ENCODE measurements at places on chromosomes 1 and 21.

GRCh38 chr21:46424039-46424591 lies 34.6 kb upstream of the DIP2A start:
- no peak for DNase-seq

DNA sequence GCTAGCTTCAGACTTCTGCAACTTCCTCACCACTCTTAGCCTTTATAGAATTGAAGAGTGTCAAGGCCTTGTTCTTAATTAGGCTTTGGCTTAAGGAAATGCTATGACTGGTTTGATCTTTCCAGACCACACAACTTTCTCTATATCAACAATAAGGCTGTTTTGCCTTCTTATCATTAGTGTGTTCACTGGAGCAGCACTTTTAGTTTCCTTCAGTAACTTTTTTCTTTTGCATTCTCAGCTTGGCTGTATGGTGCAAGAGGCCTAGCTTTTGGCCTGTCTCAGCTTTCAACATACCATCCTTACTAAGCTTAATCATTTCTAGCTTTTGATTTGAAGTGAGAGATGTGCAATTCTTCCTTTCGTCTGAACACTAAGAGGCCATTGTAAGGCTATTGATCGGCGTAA lies 8.6 kb downstream of the PRKACB start:
- peak; percentile 70 for DNase-seq

DNA sequence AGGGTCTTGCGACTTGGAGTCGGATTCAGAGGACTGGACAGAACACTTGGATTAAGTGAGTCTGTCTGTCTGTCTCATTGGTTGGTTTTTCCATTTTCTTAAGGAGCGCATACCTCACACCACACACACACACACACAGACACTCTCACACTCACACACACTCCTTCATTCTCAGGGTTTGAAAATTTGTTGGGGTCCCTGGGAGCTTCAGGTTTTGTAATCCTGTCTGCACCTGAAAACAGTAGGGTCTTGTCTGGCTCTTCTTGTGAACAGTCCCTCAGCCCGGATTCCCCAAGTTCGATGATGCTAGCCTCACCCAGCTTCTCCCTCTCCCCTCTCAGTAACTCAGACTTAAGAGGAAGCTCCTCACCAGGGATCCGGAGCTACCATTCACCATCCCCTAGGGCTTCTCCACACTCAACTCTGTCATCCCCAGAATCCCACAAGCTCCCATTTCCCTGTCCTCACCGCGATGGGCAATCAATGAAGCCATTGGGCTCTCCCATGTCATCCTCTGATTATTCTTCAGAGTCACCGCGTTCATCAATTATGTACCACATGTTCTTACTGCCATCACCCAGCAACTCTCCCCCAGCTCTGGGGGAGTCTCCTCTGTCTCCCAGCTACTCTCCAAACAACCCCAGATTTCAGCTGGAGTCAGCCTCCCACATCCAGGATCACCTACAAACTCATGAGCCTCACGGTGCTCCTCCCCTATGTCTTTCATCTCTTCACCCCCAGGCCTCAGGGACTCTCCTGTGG lies 1530.9 kb upstream of the TPTE start:
- no peak for DNase-seq

GRCh38 chr1:219385787-219386427 lies 212.2 kb downstream of the LYPLAL1 start:
- DNase-seq = peak; percentile 74

GRCh38 chr1:198660341-198661261 lies 21.8 kb downstream of the PTPRC start:
- no peak for DNase-seq

GRCh38 chr1:24570265-24571125 lies 14.6 kb downstream of the NCMAP start:
- DNase-seq = no peak

GRCh38 chr1:168146626-168147025 lies 9.9 kb upstream of the GPR161 start:
- DNase-seq = no peak

DNA sequence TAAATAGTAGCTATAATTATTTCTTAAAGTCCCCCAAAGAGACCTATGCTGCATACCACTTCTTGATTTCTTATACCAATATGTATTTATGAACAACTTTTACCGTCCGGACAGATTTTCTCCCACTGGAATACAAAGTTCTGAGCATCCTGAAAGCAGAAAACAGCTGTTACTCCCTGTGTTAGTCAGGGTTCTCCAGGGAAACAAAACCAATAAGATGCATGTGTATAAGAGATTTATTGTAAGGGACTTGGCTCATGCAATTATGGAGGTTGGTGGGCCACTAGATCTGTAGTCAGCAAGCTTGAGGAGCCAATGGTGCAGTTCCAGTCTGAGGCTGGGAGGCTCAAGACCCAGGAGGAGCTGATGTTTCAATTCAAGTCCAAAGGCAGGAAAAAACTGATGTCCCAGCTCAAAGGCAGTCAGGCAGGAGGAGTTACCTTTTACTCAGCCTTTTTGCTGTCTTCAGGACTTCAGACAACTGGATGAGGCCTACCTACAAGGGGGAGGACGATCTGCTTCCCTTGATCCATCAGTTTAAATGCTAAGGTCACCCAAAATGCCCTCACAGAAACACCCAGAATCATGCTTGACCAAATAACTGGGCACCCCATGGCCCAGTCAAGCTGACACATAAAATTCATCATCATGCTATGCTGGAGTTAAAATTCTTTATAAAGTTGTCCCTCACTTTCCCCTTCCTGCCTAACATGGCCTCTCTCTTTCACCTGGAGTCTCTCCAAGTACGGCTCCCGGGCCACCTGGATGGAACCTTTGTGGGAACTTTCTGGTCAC lies 24.3 kb upstream of the ATF3 start:
- no peak for DNase-seq

All from iris pigment epithelial cell (primary cell).